ENCODE measurements at places on chromosomes 4 and X.
A peak's percentile ranks its signal among the peaks of the same experiment; 100 is the strongest.

GRCh38 chrX:72114306-72114705 is 17.4 kb downstream of the RTL5 start:
- DNase-seq: no peak

- no peak for DNase-seq
These were observed 2.0 kb downstream of the NCAPG start for GRCh38 chr4:17812801-17813200.

- no peak for DNase-seq
These were observed 91.7 kb downstream of the GC start for GRCh38 chr4:71692198-71692597.

DNA sequence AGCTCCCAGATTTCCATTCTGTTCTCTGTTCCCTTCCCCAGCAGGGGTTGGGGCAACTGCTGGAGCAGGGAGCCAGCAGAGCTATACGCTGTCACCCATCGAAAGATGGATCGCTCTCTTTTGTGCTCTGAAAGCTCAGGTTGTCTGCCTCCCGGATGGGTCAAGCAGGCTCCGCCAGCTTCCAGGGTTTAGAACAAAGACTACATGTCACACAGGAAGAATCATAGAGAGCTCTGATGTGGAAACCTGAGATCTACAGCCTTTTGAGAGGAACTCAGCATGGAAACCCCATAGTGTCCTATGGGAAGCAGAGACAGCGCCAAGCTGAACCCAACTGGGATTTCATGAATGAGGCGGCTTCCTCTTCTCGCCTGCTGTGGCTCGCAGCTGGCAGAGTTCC is 205.4 kb downstream of the HS3ST1 start:
- DNase-seq: no peak

DNA sequence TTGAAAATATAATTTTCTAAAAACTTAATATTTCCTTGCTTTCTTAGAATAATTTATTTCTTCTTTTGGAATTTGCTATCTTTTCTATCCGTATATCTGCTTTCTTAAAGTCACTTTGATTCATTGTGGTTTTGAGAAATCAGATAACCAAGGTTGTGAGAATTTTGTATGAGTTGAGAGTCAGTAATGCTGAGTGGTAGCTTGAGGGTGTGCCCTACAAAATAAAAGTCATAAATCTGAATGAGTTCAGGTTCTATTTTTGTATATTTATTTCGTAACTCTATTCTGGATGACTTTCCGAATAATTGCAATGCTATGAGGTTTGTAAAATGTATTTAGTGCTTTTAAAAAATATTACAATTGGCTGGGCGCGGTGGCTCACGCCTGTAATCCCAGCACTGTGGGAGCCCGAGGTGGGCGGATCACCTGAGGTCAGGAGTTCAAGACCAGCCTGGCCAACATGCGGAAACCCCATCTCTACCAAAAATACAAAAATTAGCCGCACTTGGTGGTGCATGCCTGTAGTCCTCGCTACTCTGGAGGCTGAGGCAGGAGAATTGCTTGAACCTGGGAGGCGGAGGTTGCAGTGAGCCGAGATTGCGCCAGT is 8.9 kb downstream of the COPS4 start:
- DNase-seq: no peak

GRCh38 chrX:134661295-134661694 is 3.0 kb upstream of the PLAC1 start:
- DNase-seq: no peak

- DNase-seq: no peak
These were observed 1462.1 kb downstream of the FSTL5 start for GRCh38 chr4:160701671-160702070.

DNA sequence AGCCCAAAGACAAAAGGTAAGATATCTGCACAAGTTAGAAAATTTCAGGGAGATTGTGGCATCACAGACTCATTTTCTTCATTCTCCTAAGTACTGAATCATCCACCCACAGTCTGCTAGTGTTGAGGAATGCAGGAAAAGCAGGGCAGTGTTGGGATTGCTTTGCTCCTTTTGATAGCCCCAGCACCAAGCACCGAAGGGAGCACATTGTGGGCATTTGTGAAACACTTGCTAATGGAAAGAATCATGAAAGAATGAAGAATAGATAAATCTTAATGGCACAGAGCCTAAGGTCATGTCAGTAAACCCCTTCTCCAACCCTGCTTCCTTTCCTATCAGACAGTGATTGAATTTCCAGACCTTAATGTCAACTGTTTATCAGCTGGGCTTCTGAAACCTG is 103.1 kb upstream of the GPRIN3 start:
- no peak for DNase-seq

- DNase-seq: no peak
These were observed 2706.8 kb downstream of the ARAP2 start for GRCh38 chr4:33537527-33537926.

- peak; percentile 73 for DNase-seq
These were observed 4.4 kb downstream of the RBPJ start for GRCh38 chr4:26325191-26325590.

DNA sequence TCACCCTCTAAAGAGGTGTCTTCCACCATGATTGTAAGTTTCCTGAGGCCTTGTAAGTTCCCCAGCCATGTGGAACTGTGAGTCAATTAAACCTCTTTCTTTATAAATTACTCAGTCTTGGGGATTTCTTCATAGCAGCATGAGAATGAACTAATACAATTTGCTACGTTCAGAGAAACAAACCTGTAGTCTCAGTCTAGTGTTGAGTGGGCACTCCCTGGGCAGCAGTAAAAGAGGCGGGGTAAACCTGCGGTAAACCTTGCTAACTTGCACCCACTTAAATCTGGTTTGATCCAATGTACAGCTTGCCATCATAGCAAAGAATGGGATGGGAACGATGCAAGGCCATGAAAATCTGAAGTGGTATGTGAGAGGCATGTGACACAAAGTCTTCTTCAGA is 22.4 kb downstream of the GRXCR1 start:
- DNase-seq: no peak
